ENCODE measurements at places on chromosomes 16 and 17. TPM values are rescaled to one million over a fixed set of nuclear protein-coding genes. Genes with fewer than 3 reads are reported as not detected.

GRCh38 chr16:89958068-89958467 is 9.5 kb downstream of the DEF8 start:
- DNase-seq, result no peak

DNA sequence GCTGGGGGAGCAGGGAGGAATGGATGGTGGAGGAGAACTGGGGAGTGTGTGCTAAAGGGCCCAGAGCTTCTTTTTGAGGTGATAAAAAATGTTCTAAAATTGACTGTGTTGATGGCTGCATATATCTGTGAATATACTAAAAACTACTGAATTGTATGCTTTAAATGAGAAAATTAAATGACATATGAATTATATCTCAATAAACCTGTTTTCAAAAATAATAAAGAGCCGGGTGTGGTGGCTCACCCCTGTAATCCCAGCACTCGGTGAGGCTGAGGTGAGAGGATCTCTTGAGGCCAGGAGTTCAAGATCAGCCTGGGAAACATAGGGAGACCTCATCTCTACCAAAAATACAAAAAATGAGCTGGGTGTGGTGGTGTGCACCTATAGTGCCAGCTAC is 16.8 kb downstream of the SRL start:
- no peak for DNase-seq

GRCh38 chr17:2962729-2963128 is 100.7 kb downstream of the OR1D5 start:
- DNase-seq, result peak; percentile 8

DNA sequence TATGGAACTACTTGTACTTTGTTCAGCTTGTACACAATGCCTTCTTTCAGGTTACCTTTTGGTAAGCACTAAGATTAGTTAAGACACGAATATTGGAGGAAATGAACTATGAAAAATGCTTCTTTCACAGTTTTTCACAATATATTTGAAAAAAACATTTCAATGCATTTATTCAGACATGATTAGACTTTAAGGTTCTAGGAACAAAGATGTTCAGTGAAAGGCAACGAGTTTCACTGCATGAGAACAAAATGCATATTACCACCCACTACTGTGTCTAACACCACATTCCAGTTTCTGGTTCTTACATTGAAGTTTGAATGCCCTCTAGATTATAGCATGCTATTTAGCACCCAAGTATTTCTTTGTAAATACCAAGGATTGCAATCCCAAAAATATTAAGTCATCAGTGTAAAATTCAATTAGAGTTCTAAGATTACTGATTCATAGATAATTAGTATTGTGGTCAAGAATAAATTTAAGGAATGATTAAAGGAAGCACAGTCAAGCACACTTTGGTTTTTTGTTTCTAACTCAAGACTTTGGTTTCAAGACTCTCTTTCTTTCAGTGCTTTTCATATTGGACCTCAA is 261.7 kb downstream of the CEP112 start:
- DNase-seq, result no peak

GRCh38 chr17:32870969-32871368 is 6.0 kb downstream of the MYO1D start:
- no peak for DNase-seq

GRCh38 chr16:86061318-86061695 is 162.3 kb downstream of the IRF8 start:
- no peak for DNase-seq

GRCh38 chr17:48548523-48549280 is 3.8 kb upstream of the HOXB2 start:
- DNase-seq, result no peak

GRCh38 chr16:58409316-58409973 is 17.2 kb downstream of the GINS3 start:
- DNase-seq, result no peak

Gene TBC1D3E
- total RNA-seq, result not detected

Gene TBX21
- total RNA-seq, result 0.58 TPM

All from esophagus muscularis mucosa (tissue), 4 donors.